M059J (cell line): ENCODE measurements at places on chromosomes 12 and 14.
A peak's percentile ranks its signal among the peaks of the same experiment; 100 is the strongest.

GRCh38 chr12:90342081-90342480, 612.9 kb downstream of the CCER1 start:
- DNase-seq, result no peak

- DNase-seq, result peak; percentile 70
Observed at GRCh38 chr12:59403259-59403932, 192.4 kb upstream of the SLC16A7 start.

GRCh38 chr12:4900327-4900726, 9.4 kb upstream of the KCNA1 start:
- DNase-seq, result peak; percentile 39

- DNase-seq, result no peak
Observed at GRCh38 chr12:122860854-122861586, 25.8 kb downstream of the HIP1R start.
